CD4-positive, alpha-beta T cell treated with Interleukin-2 at 100 ng/mL for 4 hours (primary cell): ENCODE measurements at places on chromosomes 4 and X.

DNA sequence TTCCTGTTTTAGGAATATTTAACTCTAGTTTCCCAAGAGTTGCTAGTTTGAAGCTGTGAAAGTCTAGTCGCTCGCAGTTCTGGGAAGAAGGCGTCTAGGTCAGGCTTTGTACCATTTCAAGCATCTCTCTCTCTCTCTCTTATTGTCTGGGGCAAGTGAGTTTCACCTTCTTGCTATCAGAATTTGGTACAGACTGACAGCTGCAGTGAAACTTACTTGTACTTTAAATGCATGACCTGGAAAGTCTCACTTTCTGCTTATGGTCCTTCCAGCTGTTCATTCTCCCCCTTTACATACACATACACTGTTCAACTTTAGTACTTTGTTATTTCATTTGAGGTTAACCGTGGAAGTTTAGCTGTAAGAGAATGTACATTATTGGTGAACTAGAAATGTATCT is 4.4 kb downstream of the FRMPD4 start:
- no peak for DNase-seq

DNA sequence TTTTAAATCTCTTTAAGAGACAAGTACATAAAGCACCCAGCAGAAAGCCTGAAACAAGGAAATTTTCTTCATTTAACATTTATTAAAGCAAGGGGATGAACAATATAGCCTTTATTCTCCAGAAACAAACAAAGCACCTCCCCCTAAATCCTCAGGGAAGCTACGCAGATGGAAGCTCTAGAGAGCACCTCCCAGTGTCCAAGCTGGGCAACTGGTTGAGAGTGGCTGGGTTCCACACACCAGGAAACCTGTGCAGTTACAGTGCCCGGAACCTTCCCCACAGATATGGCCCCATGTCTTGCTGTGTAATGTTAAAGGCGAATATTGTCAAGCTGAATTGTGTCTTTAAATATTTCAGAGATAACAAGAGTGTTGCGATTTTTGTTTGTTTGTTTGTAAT is 8.9 kb upstream of the TRIML1 start:
- DNase-seq = no peak

- DNase-seq = no peak
Observed at GRCh38 chr4:138724530-138724929, 291.1 kb upstream of the NOCT start.

DNA sequence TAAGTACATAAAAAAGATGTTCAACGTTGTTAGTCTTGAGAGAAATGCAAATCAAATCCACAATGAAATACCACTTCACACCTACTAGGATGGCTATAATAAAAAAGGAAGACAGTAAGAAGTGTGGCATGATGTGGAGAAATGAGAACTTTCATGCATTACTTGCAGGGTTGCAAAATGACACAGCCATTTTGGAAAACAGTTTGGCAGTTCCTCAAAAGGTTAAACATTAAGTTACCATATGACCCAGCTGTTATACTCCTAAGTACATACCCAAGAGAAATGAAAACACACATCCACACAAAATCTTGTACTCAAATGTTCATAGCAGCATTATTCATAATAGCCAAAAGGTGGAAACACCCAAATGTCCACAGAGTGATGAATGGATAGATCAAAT is 25.8 kb upstream of the LIMCH1 start:
- DNase-seq = no peak

DNA sequence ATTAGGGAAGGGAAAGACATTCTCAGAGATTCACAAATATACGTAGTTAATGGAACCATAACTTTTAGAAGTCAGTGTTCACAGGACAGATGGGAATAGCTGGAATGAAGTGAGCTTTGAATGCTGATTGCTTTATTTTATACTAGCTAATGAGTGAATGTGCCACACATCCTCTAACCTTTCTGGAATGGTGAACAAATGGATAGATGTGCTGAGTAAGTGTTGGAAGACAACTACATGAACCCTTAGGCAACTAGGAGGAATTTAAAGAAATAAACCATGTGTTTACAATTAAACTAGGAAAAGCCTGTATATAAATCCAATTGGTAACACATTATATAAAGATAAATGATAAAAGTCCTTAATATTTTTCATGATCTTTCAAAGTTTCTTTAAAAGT is 91.6 kb upstream of the LIMCH1 start:
- DNase-seq = no peak

DNA sequence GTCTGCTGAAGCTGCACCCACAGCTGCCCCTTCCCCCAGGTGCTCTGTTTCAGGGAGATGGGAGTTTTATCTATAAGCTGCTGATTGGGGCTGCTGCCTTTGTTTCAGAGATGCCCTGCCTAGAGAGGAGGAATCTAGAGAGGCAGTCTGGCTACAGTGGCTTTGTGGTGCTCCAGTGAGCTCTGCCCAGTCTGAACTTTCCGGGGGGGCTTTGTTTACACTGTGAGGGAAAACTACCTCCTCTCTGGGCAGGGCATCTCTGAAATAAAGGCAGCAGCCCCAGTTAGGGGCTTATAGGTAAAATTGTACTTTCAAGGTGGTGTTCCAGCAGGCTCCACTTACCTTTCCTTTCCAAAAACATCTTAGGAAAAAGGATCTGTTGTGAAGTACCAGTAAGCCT is 242.2 kb downstream of the SPRY1 start:
- no peak for DNase-seq

DNA sequence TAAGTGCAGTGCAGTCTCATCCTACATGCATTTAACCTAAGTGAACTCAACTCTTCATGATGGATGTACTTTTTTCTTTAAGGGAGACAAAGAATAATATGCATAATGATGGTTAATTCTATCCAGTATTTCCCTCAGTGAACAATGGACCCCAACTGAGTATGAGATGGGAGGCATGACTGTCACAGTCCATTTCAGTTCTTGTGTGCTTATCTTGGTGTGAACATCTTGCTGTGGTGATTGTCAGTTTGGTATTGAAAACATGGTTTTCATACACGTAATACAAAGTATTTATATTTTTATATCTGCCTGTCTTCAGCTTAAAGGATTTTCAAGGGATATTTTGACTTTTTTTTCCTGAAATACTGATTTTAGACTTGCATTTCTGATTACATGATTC is 72.0 kb upstream of the NDUFC1 start:
- no peak for DNase-seq

- no peak for DNase-seq
Observed at GRCh38 chr4:4182835-4183568, 43.7 kb downstream of the OTOP1 start.

DNA sequence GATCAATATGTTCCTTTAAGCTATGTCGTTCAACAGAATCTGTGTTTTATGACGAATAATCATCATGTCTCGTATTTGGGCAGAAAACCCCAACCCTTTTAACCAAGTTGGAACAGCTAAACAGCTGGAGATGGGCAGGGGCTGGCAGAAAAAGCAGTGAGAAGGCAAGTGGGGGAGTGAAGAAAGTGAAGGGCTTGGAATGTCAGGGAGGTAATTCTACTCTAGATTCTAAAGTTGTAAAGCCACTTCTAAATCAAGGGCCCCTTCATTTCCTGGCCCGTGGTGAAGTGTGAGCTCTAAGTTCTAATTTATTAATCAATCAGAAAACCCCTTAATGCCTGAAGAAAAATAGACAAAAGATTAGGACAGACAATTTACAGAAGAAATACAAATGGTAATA is 20.4 kb downstream of the SASH3 start:
- DNase-seq = no peak

- DNase-seq = no peak
Observed at GRCh38 chr4:4641661-4642495, 100.0 kb upstream of the STX18 start.

DNA sequence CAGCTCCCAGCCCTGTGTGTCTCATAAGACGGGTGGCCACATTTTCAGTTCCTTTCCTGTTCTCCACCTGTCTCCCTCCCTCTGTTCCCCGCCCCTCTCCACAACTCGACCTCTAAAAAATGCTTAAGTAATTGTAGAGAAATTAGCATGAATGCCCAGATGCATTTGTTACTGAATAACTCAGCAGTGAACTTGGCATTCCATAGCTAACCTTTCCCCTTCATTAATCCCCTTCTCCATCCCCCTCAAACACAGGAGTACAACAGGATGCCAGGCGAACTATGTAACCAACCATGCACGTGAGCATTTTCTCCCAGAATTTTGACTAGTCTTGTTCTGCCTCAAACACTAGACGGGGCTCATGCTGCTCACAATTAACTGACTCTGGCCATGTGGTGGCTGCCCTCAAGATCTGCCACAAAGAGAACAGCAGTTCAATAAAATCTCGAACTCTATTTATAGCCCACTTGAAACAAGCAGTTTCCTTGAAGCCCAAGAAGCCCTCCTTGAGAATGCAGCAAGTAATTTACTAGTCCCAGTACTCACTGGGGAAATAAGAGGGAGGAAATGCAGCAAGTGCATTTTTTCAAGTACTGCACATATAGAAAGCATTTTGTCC is 351.2 kb downstream of the ARHGAP24 start:
- DNase-seq = no peak

- DNase-seq = no peak
Observed at GRCh38 chr4:36841583-36842326, 402.8 kb upstream of the NWD2 start.

- no peak for DNase-seq
Observed at GRCh38 chr4:63123441-63123840, 1285.8 kb downstream of the TECRL start.

GRCh38 chr4:2482693-2483092 is 13.8 kb downstream of the RNF4 start:
- no peak for DNase-seq

DNA sequence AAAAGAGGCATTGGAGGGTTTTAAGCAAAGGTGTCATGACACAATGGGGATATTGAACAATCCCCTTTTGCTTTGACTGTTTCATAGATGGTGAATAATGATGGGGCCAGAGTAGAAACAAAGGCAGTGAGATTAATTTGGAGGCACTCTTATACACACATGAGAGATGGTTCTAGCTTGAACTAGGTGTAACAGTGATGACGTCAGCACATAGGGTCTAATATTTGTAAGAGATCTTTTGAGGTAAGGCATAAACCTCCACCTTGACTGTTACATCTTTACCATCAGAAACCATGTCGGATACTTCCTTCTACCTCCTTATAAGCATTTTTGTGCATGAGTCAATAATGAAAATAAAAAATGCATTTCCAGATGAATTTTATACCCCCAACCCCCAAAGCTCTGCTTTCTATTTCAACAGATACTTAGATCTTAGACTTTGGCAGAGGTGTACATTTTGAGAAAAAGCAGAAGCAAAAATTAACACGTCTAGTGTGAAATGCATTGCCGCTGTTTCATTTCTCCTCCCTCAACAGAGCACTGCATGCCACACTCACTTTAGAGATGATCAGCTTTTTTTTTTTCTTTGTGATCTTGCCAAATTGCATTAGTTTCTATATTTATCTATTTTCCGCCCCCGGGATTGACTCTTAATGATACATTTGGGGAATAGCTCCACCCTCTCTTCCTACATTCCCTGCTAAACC is 87.2 kb downstream of the HS3ST1 start:
- no peak for DNase-seq

DNA sequence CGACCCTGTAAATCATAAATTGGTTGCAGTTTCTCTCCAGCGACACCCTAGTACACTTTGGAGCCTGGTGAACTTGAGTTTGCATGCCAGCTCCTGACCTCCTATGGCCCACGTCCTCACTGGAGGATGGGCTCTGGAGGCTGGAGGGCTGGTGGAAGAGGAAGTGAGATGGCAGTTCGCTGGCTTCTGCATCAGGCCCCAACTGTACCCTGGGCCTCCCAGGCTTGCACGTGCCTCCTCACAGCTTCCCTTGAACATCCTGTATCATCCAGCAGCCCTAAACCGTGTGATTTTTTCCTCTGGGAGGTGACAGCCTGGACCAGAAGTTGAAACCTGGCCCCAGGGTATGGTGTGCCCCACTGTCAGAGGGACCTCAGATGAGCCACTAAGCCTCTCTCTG is 78.5 kb downstream of the HTRA3 start:
- DNase-seq = no peak

DNA sequence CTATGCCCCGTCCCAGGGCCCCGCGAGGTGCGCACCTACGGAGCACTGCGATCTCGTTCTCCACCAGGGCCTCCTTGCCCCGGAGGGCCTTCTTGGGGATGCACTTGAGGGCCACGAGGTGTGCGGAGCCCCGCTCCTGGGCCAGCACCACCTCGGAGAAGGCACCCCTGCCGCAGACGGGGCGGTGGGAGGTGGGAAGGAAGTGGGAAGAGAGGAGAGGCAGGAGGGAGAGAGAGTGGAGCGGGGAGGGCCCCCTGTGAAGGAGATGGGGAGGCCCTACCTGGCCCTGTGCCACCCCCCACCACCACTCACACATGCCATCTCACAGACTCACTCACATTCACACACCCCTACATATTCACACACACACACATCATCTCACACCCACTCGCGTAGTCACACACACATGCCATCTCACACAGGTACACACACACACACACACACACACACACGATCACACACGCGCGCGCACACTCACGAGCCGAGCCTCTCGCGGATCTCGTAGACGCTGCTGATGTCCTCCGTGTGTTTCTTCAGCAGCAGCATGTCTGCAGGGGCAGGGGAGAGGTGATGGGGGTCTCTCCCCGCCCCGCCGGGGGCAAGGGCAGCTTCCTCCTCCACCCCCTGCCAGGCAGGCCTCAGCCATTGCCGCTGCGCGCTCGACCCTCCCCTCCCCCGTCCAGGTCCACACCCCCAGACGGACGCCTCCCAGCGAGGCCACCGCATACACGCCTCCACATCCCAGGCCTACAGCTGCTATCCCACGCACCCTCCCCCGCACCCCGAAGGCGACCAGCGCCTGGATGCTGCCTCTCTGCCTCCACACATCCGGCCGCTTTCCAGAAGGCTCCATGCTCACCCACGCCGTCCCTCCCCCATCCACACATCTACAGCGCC is 834 bp downstream of the PNCK start:
- no peak for DNase-seq

- DNase-seq = no peak
Observed at GRCh38 chrX:131402124-131402811, 113.2 kb upstream of the IGSF1 start.

DNA sequence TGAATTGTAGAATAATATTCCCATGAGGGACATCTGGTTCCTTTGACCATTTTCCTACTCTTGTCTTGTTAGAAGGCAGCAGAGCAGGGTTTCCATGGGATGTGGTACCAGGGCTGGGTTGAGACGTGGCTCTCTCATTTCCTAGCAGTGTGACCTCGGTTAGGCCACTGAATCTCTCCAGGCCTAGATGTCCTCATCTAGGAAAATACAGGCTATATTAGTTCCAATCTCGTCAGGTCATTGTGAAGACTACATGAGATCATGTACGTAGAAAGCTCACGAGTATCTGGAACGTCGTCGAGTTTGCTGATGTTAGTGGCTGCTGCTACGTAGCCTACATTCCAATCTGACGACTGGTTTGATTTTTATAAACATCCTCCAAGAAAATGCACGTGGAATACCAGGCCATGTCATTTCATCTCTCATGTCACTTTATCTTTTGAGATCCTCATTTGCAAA is 278.2 kb upstream of the GATB start:
- no peak for DNase-seq

DNA sequence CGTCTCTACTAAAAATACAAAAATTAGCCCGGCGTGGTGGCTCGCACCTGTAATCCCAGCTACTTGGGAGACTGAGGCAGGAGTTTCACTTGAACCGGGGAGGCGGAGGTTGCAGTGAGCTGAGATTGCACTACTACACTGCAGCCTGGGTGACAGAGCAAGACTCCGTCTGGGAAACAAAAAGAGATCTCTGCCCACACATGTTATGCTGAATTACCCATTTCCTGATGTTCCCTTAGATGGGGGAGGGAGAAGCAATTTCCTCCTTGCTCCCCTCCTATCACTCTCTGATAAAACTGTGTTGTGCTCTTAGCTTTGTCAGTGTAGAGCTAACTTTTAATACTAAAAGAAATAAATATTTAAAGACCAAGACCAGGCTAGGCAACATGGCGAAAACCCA is 102.5 kb downstream of the LARP7 start:
- DNase-seq = no peak
